ENCODE measurements at places on chromosomes 1 and 21.

DNA sequence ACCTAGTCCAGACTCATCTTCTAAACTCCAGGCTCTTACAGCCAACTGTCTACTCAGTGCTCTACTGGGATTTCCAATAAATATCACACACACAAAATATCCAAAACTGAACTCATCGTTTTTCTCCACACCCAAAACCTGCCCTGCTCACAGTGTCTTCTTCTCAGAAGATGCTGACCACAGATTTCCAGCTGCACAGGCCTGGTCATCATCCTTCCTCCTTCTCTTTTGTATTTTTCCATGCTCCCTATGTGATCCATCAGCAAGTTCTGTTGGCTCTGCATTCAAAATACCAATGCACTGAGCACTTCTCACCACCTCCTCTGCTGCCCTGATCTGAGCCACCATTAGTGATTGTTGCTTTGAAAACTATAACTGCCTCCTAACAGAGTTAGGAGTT is 159.5 kb upstream of the KAZN start:
- DNase-seq, result no peak

DNA sequence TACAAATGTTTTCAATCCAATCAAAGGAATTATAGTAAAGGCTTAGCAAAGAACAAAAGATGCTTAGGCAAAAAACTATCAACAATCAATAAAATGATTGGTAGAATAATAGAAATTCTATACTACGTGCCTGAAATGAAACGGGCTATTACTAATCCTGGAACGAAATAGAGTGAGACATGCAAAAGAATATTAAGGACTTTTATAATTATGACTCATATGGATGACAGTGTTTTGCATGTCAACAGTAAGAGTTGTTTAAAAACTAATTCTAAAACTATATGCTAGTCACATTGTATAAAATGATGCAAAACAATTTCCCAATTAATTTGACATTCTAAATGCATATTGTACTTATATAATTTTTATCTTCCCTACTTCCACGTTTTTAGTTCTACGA is 35.6 kb downstream of the LRRIQ3 start:
- no peak for DNase-seq

DNA sequence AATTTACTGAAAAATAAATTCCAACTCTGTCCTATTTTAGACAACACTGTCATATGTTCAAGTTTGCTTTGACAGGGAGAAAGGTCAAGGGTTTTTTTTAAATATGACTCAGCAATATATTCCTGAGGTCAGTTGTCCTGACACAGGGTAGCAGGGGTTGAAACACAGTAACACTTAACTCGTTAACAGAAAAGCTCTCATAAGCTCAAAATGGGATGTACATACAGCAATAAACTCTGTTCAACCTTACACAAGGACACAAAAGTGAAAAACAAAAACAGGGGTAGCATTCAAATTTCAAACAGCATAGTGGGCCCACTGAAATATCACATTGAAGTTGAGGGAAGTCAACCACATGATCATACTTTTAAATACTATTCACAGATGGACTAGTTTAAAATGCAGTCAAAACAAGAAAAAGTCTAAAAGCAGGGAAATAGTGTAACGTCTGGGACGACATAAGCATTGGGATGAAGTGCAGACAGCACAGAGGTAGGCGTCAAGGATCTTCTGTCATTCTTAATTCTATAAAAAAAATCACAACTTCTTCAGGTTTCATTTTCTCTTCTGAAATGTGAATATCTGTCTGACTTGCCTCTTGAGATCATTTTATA is 89.9 kb downstream of the SLC44A5 start:
- DNase-seq, result no peak

GRCh38 chr1:37151789-37152188 is 117.5 kb upstream of the GRIK3 start:
- no peak for DNase-seq

DNA sequence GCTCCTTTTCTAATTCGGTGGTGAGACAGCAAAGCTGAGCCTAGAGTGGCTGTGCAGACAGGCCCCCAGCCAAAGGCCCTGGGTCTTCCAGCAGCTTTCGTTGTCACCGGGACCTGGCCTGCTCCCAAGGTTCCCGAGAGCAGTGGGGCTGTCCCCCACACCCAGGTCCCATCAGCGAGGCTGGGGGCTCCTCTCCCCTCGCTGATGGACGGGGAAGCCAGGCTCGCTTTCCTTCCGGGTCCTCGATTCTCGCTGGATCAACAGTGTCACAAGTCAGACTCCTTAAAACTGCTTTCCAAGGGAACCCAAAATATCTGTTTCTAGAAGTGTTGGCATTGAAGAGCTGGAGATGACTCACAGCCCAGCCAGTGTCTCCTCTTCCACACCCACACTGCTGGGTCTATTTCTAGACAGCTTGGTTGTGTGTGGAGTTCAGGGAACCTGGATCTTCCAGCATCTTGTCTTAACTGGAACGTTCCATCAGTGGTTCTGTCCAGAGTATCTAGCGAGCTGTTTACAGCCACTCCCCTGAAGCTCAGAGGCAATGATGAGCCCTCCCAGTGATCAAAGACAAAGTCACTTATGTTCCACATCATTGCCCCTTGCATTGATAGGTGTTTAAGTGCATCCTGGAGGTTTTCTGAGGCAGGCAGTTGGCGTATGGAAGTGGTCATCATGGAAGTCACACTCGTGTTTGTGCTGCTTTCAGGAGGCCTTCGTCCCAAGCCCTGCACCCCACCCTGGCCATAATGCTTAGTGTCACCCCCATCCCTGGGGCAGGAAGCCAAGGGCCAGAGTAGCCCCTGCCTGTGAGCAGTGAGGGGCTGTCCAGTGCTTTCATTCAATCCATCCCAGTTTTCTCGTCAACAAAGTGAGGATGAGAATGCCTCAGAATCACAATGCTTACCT is 35.2 kb downstream of the RRP1 start:
- no peak for DNase-seq
